Stimulated activated CD4-positive, alpha-beta T cell treated with anti-CD3 and anti-CD28 coated beads, Interleukin-4, amount 100 ng/mL, for 4 hours (primary cell): ENCODE measurements at places on chromosomes 1 and 21.

DNA sequence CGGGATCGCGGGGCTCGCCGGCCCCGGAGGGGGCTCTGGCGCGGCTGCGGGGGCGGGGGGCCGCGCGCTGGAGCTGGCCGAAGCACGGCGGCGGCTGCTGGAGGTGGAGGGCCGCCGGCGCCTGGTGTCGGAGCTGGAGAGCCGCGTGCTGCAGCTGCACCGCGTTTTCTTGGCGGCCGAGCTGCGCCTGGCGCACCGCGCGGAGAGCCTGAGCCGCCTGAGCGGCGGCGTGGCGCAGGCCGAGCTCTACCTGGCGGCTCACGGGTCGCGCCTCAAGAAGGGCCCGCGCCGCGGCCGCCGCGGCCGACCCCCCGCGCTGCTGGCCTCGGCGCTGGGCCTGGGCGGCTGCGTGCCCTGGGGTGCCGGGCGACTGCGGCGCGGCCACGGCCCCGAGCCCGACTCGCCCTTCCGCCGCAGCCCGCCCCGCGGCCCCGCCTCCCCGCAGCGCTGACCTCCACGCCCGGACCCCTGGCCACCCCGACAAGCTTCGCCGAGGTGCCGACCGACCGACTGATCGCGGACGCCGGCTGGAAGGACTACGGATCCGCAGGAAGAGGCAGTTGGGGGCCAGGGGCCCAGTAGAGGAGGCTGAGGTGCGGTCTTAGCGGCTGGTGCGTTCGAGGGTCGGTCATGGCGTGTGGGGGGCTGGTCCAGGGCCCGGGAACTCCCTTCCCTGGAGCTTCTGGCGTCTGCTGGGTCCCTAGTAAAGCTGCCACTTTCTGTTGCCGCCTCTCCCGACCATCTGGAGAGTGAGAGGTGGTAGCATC, 711 bp downstream of the TRNP1 start:
- no peak for DNase-seq

GRCh38 chr1:116020668-116021272, 44.5 kb downstream of the SLC22A15 start:
- peak; percentile 22 for DNase-seq

DNA sequence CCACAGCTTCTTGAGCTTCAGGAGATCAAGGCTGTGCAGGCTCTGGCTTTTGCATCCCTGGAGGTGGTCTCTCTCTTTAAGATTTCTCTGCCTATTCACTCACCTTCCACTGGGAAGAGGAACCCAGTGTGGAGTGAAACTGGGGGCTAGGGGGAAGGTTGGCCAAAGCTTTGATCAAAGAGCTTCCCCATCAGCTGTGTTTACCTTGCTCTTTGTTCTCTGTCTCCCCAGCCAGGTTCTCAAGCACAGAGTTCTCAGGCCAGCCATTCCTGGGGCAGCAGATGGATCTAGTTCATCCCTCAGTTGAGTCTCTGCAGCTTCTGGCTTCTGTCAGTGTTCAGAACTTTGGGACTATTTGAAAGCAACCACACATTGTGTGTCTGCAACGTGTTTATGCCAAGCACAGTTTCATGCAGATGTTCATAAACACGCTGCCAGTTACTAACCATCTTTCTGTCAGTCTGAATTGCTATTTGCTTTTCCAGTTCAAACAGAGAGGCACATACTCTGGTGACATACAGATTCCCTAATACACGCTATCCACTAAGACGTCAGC, 17.2 kb upstream of the MRPS14 start:
- DNase-seq, result no peak

DNA sequence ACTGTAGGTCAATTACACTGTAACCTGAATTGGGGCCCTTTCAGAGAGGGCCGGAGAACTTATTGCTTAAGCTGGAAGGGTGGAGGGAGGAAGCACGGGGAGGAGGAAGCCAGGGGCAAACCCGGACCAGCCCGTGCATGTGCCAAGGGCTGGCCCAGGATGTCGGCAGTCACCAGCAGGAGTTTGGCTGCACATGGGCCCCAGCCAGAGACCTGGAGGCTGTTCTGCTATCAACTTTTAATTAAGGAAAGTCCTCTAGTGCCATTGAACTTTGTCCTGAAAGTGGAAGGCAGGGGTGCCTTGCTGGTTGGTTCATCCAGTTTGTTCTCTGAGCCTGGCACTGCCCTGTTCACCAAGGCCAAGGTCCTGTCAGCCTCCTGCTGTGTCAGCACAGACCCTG, 200.8 kb upstream of the VAMP3 start:
- DNase-seq, result no peak

GRCh38 chr1:214676747-214677146, 73.8 kb downstream of the CENPF start:
- no peak for DNase-seq

GRCh38 chr1:62011006-62011405, 183.6 kb upstream of the L1TD1 start:
- DNase-seq, result no peak

GRCh38 chr1:221316491-221317056, 425.3 kb downstream of the DUSP10 start:
- DNase-seq, result no peak

DNA sequence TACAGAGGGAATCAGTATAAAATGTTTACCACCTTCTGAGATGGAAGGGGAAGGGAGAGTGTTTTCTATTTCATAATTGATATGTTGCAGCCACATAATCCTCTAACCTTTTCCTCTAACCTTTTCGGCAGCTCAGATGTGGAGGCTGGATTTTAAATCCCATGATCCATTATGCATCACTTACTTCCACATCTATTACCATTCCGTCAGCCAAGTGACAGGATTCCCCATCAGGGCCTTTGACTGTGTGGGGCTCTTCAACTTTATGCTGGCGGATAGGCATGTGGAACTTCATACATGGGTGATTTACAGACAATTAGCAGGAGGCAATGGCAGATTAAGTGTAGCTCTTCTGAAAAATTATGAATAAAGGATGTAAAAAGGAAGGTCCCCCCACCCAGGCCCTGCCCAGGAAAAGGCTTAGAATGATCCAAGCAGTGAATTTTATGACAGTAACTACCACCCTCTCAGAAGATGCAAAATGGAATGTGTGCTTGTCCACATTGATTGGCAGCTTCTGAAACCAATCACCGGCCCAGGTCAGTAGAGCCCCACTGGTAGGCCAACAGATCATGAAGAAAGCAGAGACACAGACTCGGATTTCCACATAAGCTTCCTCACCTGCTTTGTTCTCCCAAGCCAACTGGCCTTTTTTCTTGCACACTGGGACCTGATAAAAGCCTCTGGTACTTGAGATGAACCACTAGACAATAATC, 147.0 kb downstream of the ST6GALNAC5 start:
- DNase-seq, result no peak

- DNase-seq, result no peak
These were observed 110.1 kb upstream of the ATP1A1 start for GRCh38 chr1:116262995-116263385.

- DNase-seq, result no peak
These were observed 16.7 kb upstream of the GPX7 start for GRCh38 chr1:52585474-52585873.

GRCh38 chr1:94866164-94866807, 46.1 kb downstream of the SLC44A3 start:
- no peak for DNase-seq

DNA sequence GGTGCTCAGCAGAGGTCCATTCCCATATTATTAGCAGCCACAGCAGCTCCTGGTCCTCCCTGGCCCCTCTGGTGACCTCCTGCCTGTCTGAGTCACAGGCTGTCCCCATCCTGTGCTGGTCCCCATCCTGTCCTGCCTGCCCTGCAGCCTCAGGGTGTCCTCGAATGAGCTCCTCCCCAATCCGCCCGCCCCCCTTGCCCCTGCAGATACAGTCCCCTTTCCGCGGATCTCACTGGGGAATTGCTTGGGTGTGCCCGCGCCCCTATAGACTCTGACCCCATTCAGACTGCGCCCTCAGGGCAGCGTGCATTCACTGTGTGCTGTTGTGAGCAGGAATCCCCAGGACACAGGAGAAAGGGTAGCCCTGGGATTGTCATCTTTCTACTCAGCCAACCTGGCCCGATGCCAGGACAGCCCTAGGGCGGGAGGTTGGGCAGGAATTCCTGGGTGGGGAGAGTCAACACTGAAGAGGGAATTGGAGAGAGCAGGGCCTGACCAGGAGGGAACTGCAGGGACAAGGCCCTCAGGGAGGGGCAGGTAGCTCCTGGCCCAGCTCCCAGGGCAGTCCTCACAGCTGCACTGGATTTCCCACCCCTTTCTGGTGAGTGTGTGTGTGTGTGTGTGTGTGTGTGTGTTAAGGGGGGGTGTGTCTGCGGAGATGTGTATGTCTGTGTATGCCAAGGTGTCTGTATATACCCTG, 1.1 kb upstream of the GUCA2A start:
- no peak for DNase-seq

GRCh38 chr1:236363237-236363636, 30.8 kb upstream of the EDARADD start:
- DNase-seq, result no peak

DNA sequence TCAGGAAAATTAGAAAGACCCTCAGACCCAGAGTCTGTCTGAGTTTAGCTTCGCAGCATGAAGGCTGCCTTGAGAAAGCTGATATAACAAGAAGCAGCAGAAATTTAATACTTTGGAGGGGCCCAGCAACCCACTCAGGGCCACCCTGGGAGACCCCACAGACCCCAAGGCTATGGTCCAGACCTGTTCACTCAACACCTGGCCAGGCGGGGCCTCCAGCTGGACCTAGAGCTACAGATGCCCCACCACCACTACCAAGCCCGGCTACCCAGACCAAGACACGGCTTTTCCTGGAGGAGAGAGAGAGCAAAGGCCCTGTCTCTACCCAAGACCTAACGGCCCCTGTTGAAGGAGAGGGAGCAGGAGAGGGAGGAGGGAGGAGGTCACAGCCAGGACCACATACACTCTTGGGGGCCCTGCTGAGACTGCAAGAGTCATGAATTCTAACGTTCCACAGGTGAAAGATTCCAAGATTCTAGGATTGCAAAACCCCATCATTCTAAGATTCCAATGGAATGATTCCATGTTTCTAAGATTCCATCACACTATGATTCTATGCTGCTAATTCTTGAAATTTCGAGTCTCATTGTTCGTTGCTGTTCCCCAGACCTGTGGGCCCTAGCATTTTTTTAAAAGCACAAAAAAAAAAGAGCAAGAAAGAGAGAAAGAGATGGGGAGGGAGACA, 53.2 kb downstream of the LACTBL1 start:
- no peak for DNase-seq

DNA sequence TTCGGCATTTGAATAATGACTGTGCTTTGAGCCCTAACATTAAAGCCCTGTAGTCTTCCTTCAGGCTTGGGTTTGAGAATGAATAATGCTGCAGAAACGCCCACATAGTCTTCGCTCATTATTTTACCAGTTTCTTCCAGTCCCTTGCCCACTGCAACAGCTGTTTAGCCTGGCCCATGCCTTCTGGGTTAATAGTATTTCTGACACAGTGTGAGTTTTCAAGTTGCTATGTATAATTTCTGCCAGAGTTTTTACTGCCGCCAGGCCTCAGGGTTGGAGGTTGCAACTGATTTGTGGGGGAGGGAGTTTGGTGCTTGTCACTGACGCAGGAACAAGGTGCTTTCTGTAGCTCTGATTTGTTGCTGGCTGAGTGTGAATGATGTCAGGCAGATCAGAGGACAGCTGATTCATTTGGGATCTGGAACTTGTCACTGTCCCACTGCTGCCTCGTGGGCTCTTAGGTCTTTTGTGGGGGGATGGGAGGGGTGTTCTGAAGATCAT, 109.8 kb downstream of the MAST2 start:
- no peak for DNase-seq

GRCh38 chr1:83017701-83018100, 981.2 kb downstream of the TTLL7 start:
- no peak for DNase-seq

- no peak for DNase-seq
These were observed 737.8 kb downstream of the MATN1 start for GRCh38 chr1:29985606-29985945.

GRCh38 chr1:178450871-178451270, 45.9 kb downstream of the CLEC20A start:
- DNase-seq, result no peak

DNA sequence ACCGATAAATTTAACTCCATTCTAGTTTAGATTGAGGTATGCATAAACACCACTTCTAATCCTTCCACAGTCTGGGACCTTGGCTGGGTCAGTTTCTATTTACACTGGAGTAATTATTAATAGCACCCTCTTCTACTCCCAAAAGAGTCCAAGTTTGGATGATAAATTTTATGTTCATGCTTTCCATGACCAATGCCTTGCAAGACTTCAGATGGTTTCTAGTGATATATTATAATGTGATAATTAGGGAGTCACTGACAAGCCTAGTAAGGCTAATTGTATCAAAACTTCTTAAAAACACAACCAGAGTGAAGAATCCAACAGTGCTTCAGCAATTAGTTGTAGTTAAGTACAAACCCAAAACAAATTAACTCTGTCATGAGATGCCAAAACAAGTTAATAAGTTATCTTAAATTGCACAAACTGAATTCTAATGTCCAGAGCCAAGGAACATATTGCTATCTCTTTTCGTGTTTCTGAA, 489.6 kb downstream of the TTLL7 start:
- DNase-seq, result no peak

- DNase-seq, result no peak
These were observed 12.2 kb downstream of the DNASE2B start for GRCh38 chr1:84410328-84411095.

DNA sequence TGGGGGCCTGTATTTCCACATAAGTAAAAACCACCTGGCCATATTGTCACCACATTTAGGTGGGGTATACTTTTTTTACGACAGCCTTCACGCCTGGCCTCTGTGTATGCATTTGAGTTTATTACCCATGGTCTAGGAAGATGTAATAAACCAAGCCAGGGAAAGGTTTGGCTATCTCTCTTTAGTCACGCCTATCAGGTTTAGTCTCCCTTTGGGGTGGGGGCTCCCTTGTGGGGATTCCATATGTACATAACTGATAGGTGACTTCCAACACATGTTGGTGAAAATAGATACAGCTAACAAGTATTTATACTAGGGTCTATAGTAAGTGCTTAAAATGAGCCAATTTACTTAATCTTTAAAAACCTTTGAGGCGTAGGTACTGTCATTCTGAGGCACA, 4.2 kb downstream of the YBX1 start:
- no peak for DNase-seq

GRCh38 chr1:159791031-159791430, 10.3 kb downstream of the DUSP23 start:
- no peak for DNase-seq

DNA sequence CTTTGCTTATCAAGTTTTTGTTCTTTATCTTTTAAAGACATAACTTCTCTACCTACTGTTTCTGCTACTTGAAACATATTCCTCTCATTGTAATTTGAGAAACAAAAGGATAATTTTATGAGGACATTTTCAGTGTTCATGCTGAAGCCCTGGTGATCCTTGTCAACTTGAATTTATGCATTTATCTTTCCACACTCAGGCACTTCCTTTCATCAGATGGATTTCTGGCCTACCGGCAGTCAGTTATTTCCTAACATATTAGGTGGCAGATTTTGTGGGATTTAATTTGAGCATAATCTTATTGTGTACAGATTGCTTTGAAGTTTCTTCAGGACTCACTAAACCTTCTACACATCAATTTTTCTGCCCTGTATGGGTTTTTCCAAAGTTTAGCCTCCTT, 75.0 kb downstream of the RGL1 start:
- no peak for DNase-seq

- DNase-seq, result no peak
These were observed 59.4 kb downstream of the EPB41 start for GRCh38 chr1:28973596-28974421.
